ENCODE measurements at places on chromosomes 4 and X. TPM values are rescaled to one million over a fixed set of nuclear protein-coding genes. Genes with fewer than 3 reads are reported as not detected.

ZCCHC18 gene
- not detected for total RNA-seq

SSX2B gene
- not detected for total RNA-seq

ZNF827 gene
- total RNA-seq = 8.5 TPM

TXK gene
- total RNA-seq = 0.35 TPM

LRRC66 gene
- total RNA-seq = not detected

PASD1 gene
- total RNA-seq = not detected

GSPT2 gene
- total RNA-seq = 6.7 TPM

CTAG1B gene
- not detected for total RNA-seq

DCAF8L2 gene
- not detected for total RNA-seq

RPL9 gene
- total RNA-seq = 2,057 TPM

VEGFC gene
- total RNA-seq = 6.4 TPM

EOLA2 gene
- total RNA-seq = 22.2 TPM

UGT2A1 gene
- total RNA-seq = not detected

ADH6 gene
- total RNA-seq = not detected

DMRTC1 gene
- total RNA-seq = not detected

NMU gene
- not detected for total RNA-seq

NUP62CL gene
- total RNA-seq = not detected

GBA3 gene
- total RNA-seq = not detected

PAGE4 gene
- not detected for total RNA-seq

SNCA gene
- total RNA-seq = 8.5 TPM
